ENCODE measurements at places on chromosomes 1 and 21. TPM values are rescaled to one million over a fixed set of nuclear protein-coding genes. Genes with fewer than 3 reads are reported as not detected.

The NFASC gene
- total RNA-seq = 21.8 TPM

The PRKAA2 gene
- total RNA-seq = 19.5 TPM

The C1QTNF12 gene
- total RNA-seq = 0.53 TPM

The LYPD8 gene
- total RNA-seq = not detected

The PLPPR5 gene
- 4.1 TPM for total RNA-seq

The APOBEC4 gene
- total RNA-seq = not detected

The LINGO4 gene
- 0.16 TPM for total RNA-seq

The FOXE3 gene
- not detected for total RNA-seq

- DNase-seq = no peak
Measured at GRCh38 chr1:10915594-10915993, 96.9 kb upstream of the TARDBP start.

DNA sequence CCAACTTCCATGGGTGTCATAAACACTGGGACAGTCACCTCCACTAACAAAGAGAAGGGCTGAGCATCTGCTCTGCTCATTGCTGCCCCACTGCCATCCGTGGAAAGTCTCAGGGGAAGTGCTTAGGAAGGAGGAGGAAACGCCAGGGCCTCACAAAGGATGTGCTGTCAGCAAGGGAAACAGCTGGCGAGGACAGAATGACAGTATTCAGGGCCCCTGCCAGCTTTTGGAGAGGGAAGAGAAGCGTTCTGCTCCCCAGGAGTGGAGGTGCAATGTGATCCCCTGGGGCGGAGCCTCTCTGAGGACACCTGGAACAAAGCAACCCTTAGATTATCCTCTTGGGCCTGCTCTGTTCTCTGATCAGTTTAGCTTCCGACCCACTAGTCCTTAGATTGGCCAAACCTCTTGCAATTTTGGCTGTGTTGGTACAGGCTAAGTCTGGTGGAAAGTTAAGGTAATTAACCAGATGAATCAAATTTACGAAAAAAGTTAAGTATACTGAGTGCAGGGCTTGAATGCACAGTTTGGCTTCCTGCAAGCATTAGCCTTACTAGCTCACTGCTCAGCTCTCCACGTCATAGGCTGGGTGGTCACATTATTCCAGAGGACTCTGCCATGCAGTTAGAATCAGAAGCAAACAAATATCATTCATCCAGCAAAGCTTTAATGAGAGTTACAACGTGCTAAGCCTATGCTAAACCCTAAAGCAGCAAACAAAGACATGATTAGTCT, 170.2 kb upstream of the NFIA start:
- DNase-seq = no peak

DNA sequence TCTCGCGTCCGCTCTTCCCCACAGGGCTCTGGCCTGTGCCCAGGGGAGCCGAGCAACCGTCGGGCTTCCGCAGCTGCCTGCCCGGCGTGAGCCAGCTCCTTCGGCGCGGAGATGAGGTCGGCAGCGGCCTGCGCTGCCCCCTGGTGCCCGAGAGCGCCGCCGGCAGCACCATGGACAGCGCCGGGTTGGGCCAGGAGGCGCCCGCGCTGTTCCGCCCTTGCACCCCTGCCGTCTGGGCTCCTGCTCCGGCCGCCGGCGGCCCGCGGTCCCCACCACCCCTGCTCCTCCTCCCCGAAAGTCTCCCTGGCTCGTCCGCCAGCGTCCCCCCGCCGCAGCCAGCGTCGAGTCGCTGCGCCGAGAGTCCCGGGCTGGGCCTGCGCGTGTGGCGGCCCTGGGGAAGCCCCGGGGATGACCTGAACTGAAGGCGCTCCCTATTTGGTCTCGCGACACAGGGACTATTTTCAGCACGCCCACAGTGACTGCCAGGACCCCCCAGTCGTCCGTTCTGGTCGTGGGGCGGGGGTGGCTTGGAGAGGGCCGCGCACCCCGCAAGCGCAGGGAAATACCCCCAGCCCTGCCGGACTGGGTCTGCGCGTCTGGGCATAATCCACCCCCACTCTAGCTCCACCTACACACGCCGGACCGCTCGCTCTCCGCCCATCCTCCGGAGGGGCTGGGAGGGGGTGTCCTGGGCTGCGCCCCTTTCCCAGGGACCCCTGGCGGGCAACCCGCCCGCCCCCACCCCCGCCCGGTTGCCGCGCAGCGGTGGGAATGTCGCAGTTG, 1.3 kb downstream of the HES3 start:
- DNase-seq = no peak

GRCh38 chr1:62726011-62726442, 37.8 kb upstream of the DOCK7 start:
- DNase-seq = no peak

DNA sequence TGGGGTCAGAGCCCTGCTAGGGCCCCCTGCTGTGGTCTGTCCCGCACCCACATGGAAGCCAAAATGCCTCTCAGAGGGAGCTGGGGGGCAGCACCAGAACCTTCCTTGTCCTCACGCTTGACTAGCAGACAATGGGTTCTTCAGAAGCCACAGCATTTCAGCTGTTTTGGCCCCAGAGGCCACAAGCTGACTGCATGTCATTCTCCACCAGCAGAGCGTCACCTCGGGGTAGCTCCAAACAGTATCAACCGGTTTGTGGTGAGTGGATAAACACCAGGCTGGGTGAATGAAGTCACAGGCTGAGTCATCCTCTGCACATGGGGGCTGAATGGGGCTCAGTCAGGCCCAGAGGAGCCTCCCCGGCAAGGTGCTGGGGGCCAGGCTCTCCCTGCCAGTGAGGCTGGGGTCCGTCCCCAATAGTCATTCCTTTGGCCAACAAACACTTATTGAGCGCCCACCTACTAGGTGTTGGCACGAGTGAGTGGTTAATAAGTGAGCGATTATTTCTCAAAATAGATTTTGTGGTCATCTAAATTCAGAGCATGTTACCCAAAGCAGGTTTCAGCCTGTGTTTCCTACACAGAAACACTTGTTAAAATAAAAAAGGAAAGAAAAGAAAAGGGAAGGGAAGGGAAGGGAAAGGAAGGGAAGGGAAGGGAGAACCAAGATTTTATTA, 9.1 kb downstream of the OLIG1 start:
- DNase-seq = peak; percentile 49

- no peak for DNase-seq
Measured at GRCh38 chr1:204255225-204255624, 41.4 kb upstream of the GOLT1A start.

GRCh38 chr1:228842094-228842775, 107.0 kb downstream of the RHOU start:
- no peak for DNase-seq

DNA sequence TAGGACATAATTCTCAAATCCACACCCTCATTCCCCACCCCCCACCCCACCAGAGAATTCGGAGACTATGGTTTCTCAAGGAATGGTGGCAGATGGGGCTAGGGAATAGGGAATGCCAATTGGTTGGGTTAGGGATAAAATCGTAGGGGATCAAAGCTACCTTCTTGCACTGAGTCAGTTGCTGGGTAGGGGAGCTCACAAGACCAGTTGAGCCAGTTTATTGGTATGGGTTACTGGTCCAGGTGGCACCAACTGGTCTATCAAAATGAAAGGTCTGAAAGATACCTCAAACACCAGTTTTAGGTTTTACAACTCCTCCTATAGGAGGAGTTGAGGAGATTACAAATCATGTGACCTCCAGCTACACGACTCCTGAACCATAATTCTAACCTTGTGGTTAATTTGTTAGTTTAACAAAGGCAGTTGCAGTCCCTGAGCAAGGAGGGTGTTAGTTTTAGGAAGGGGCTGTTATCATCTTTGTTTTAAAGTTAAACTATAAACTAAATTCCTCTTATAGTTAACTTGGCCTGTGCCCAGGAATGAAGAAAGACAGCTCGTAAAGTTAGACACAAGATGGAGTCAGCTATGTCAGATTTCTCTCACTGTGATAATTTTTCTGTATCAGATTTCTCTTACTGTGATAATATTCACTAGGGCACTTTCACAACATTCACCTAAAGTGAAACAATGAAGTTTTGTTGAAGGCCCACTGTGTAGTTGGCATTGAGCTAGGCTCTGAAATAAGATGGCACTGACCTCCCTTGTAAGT, 2.5 kb downstream of the SHISAL2A start:
- no peak for DNase-seq

DNA sequence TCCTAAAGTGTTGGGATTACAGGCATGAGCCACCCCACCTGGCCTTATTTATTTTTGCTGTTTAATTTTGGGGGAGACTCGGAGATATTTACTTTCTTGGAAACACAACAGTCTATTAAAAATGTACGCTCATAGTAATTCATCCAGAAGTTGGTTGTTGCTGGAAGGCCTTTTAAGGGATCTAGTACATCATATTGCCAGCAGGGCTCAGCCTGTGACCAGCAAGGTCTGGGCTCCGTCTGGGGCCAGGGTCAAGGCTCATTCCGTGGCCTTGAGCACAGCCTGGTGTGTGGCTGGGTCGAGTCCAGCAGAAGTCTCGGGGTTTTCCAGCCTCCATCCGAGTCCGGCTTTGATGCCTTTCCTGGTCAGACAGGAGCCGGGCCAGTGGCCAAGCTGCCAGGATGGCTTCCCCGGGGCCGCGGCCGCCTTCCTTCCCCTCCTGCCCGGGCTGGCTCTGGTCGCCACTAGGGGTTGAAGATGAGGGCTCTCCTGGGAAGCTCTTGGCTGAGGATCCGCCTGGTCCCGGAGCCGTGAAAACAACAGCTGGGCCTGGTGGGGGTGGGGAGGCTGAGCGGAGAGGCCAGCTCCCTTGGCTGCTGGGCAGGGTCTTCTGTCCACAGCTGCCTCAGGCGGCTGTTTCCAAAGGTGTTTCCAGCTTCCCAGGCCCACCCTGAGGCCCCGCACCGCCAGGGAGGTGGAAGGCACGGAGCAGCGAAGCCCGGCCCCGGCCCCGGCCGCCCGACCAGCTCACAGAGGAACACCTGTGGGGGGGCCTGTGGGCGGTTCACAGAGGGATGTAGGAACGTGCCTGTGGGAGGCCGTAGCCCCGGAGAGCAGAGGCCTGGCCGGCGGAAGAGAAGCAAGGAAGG, 5.1 kb upstream of the VWA1 start:
- no peak for DNase-seq

DNA sequence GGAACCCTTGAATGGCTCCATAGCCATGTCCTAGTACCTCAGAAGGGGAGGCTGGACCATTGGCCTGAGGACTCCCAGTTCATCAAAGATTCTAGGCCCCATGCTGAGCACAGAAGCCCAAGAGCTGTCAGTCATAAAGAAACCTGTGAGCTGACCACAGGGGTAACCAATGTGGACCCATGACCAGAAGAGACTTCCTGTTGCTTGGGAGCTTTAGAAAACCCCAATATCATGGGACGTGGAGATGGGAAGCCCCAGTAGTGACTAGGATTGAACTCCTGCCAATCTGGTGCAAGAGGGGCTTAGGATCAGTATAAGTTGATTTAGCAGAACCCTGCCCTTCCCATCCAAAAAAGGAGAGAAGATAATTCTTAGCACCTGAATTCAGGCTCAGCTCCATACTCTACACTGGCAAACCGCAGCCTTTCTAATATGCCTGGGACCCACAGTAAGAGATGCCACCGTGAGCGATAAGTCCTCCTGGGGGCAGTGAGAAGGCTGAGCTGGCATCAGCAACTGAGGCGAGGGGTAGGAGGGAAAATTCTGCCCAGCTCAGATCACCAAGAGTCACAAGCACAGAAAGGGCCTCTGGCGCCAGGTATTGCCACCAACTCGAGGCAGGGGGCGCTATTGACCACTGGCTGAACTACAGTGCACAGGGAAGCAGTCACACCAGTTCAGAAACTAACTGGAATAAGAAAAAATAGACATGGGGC, 108.9 kb downstream of the CAPN8 start:
- DNase-seq = no peak

DNA sequence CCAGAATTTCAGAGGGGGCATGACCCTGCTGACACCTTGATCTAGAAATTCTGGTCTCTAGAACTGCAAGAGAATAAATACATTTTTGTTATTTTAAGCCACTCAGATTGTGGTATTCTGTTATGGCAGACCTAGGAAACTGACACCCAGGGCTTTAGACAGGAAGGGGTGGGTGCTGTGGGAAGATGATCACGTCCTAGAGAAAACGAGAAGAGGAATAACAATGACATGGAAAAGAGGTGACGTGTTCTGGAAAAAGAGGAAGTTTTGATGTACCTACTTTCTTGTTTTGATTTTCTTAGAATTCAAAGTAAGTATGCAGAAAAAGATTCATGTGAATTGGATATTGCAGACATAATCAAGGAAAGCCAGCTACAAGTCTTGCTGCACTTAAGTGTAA, 232.9 kb upstream of the RUNX1 start:
- DNase-seq = no peak

GRCh38 chr1:52364235-52364839, 1.7 kb downstream of the CC2D1B start:
- DNase-seq = no peak

Data from urinary bladder (tissue), 4 donors.